ENCODE measurements at places on chromosomes 1 and 21. TPM values are rescaled to one million over a fixed set of nuclear protein-coding genes. Genes with fewer than 3 reads are reported as not detected.

DNA sequence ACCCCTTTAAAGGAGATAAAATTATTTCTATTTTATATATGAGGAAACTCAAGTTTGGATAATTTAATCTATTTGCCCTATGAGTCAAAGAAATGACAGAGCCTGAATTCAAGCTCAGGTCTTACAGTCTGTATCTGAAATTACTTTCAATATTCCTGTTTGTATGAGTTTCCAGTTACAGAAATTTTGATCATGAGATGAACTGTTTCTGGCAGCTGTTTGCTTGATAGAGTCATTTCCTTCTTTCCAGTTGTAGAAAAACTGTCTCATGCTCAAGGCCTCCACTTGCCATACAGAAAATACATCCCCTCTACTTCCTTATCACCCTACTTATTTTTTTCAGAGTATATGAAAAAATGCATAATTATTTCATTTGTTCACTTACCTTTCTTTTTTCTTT is 87.6 kb downstream of the PTPRC start:
- peak; percentile 85 for DNase-seq

DNA sequence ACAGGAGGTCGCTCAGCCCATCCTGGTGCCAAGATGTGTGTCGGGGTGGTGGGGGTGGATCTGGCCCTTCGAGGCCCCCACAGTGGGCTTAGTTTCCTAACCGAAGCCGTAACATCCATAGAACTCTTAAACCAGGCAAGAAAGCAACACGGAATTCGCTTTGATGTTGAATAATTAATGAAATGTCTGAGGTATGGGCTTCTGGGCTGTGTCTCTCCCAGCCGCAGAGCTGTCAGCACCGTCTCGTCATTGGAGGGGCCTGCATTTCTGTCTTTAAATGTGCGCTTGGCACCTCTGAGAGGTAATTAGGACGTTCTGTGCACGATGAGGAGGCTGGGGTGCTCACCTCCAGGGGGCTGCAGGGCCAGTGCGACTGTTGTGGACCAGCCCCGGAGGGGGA is 13.3 kb upstream of the PLCH2 start:
- DNase-seq = no peak

DNA sequence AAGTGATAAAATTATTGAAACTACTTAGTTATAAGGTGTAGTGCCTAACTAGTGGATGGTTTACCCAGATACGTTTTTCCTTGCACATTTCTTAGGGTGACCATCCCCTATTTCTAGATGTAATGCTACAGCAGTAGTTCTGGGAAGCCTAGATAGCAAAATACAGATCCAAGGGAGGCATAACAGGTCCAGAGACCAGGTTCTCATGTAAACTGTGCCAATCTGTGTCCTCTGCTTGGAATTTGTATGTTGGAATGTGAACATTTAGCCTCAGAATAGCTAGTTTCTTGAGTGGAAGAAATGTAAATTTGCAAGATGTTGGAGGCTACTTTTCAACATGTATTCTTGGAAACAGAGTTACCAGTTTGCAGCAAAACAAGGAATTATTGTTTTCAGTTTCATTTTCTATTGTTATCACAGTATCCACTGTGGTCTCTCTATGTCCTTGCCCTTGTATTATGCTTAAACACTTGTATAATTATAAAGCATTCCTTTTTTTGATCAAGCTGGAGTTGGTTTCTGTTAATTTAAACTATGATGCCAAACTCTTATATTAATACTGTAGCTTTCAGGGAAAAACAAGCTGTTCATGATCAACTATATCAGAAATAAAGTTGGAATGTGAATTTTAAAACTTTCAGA is 102.0 kb upstream of the BRINP3 start:
- DNase-seq = no peak

- peak; percentile 88 for DNase-seq
Measured at GRCh38 chr1:64212031-64212430, 8.6 kb downstream of the UBE2U start.

GRCh38 chr1:63350320-63350719 is 17.1 kb upstream of the ALG6 start:
- no peak for DNase-seq

GRCh38 chr1:228802386-228803220 is 67.3 kb downstream of the RHOU start:
- no peak for DNase-seq

GRCh38 chr1:62013264-62013663 is 181.4 kb upstream of the L1TD1 start:
- peak; percentile 23 for DNase-seq

INAVA gene
- total RNA-seq = 0.36 TPM

PPP1R12B gene
- 20.6 TPM for total RNA-seq

DNA sequence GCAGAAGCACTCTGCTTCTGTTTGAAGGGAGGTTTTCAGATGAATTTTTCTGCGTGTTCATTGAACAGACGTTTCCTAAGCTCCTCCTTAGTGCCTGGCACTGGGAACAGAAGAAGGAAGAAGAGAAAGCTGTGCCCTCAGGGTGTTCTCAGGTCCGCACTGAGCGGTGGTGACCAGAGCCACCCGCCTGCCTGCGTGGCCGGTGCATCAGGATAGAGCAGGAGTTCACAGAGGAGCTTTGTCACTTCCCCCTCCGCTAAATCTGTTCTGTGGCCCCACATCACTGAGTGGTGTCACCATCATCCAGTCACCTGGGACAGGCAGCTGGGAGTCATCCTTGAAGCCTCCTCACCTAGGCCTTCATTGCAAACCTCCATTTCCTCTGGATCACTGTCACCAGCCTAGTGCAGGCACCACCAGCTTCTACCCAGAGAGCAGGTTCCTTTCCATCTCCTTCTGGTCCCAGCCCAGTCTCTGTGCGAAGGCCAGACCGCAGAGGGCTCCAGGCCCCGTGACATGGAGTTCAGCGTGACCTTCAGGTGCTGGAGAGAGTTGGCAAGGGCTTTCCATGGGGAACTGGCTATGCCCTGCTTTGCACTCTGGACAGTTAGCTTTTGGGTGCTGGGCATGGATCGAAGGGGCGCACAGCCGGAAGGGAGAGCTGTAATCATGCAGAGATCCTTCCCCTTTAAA is 21.7 kb downstream of the PARK7 start:
- peak; percentile 53 for DNase-seq

GRCh38 chr1:91073299-91073698 is 51.5 kb upstream of the ZNF644 start:
- no peak for DNase-seq

LRRC3 gene
- 0.88 TPM for total RNA-seq

ENSA gene
- 66.6 TPM for total RNA-seq

C2CD2 gene
- 40.9 TPM for total RNA-seq

DNA sequence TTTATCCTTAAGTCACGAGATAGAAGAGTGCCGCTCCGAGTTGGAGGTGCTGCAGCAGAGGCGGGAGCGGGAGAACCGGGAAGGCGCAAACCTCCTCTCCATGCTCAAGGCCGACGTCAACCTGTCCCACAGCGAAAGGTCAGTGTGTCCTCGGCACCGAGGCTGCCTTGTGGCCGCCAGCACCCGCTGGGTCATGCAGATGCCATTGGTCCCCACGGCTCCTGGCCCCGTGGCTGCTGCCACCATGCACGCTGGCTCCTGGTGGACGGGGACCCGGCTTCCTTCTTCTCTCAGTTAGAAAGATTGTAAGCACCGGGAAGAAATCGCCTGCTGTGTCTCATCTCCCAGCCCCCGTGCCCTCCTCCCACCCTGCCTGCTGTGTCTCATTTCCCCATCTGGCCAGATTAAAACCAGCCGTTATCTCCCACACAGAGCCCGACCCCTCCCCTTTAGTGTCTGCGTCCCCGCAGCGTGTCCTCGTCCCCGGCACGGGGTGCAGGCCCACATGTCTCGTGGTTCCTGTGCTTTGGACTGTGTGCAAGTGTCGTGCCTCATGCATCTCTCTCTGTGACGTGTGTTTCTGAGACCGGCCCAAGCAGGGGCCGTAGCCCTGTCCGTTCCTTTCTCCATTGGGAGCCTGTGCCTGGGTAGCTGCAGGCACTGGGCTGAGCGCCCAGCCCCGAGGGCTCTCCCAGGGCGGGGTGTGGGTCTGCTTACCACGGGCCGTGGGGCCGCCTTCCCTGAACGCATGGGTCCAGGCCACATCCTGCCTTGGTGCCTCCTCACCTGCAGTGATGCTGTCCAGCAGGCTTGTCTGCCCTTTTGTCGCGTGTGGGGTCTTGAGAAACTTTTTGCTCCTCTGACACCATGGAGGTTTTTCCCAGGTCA is 62.1 kb downstream of the PCNT start:
- peak; percentile 41 for DNase-seq

DNA sequence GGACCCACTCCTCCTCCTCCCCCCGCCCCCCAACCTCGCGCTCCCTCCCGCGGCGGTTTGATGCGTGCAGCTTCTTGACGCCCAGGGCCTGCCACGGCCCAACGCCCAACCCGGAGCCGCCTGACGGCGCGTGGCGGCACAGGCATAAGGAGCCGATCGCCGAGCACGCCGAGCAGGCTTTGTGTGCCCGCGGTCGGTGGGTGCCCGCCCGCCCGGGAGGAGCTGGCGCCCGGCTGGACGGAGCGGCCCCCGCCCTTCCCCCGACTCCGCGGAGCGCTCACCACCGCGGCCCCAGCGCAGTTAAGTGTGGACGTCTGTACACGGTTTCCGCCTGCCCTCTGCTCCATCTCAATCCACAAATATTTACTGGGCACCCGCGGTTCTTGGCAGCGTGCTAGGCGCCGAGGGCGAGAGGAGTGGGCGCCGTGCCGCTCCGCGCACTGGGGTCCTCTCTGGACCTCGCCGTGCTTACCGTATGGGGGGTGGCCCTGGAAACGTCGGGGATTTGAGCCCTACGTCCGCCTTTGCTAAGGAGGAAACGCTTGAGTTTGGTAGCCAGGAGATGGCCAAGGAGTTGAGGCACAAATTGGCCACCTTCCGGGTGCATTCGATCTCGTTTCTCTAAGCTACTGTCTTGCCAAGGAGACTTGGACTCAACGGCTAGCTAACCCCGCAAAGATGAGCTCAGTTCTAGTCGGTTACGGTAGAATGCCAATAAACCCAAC is 444 bp upstream of the HDGF start:
- DNase-seq = peak; percentile 99

MMP23B gene
- total RNA-seq = 0.59 TPM

- DNase-seq = no peak
Measured at GRCh38 chr1:37814252-37814651, 6.2 kb upstream of the YRDC start.

GRCh38 chr1:155695072-155695471 is 6.2 kb downstream of the DAP3 start:
- no peak for DNase-seq

- DNase-seq = no peak
Measured at GRCh38 chr1:66503841-66504470, 30.0 kb upstream of the SGIP1 start.

- DNase-seq = no peak
Measured at GRCh38 chr1:87176087-87176486, 152.6 kb upstream of the LMO4 start.

PSMB2 gene
- 17.1 TPM for total RNA-seq

DNA sequence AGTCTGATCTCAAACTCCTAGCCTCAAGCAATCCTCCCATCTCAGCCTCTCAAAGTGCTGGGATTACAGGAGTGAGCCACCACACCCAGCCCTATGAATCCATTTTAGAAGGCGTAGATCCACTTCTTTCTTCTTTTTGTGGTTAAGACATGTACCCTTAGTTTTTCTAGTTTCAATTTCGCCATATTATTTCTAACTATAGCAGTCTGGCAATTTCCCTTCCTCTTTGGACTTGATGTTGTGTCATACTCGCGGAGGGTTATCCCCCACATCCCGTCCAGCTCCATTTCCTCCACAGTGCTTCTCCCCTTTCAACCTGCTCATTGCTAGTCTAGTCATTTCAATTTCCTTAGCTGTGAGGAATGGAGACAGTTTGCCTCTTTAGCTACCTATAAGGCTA is 5.2 kb upstream of the LRRC8D start:
- DNase-seq = no peak

NBPF15 gene
- total RNA-seq = 79.0 TPM

CFHR5 gene
- total RNA-seq = not detected

IRF6 gene
- total RNA-seq = under 0.01 TPM

- no peak for DNase-seq
Measured at GRCh38 chr1:152926091-152926490, 17.7 kb downstream of the IVL start.

- DNase-seq = peak; percentile 97
Measured at GRCh38 chr1:226602186-226603021, 53.8 kb downstream of the STUM start.

DNA sequence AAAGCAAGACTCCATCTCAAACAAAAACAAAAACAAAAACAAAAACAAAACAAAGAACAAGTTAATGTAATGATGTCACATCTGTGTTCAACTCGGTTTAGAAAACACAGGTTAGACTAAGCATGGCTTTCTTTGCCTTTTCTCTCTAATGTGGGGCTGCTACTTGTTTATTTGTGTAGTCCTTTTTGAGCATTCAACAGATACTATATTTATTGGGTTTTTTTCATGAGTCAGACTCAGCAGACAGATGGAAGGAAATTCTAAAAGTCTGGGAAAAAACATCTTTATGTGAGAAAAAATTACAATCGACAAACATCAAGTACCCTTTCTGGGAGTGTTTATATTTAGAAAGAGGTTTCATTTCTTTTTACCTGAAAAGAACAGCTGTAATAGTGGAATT is 22.3 kb upstream of the OTUD3 start:
- DNase-seq = no peak

PYHIN1 gene
- total RNA-seq = not detected

GRCh38 chr1:155974208-155975115 is 3.9 kb downstream of the ARHGEF2 start:
- DNase-seq = no peak

DNA sequence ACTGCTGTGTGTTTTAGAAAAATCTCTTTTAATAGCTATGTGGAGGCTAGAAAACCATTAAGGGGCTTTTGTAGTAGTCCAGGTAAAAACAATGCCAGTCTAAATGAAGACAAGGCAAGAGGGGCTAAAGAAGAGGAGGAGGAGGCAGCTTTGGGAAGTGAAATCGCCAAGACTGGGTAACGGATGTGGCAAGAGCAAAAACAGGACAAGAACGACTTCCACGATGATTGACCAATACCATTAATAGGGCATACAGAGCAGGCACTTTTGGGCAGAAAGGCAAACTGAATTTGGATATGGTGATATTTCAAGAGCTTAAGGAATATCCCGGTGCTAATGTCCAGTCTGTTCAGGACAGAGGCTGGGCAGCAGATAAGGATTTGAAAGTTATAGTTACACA is 22.0 kb downstream of the COA6 start:
- no peak for DNase-seq

KRTAP13-2 gene
- total RNA-seq = not detected

- DNase-seq = no peak
Measured at GRCh38 chr1:97814121-97814520, 106.7 kb downstream of the DPYD start.

- no peak for DNase-seq
Measured at GRCh38 chr1:217238945-217239344, 391.9 kb downstream of the GPATCH2 start.

B3GALT5 gene
- total RNA-seq = under 0.01 TPM

GRCh38 chr1:67052741-67053534 is 1.0 kb downstream of the SLC35D1 start:
- DNase-seq = peak; percentile 77

- no peak for DNase-seq
Measured at GRCh38 chr1:41898191-41898713, 20.5 kb downstream of the HIVEP3 start.

- peak; percentile 60 for DNase-seq
Measured at GRCh38 chr21:31191553-31191952, 152.5 kb downstream of the TIAM1 start.
